Activated CD4-positive, alpha-beta T cell treated with anti-CD3 and anti-CD28 coated beads, Interleukin-2, amount 10 ng/mL, durations not matched to agents 7 days and 5 days (primary cell): ENCODE measurements at places on chromosomes 3 and 15. TPM values are rescaled to one million over a fixed set of nuclear protein-coding genes. Genes with fewer than 3 reads are reported as not detected.

AGBL1 gene
- not detected for total RNA-seq

STX19 gene
- not detected for total RNA-seq

DUOXA1 gene
- total RNA-seq = not detected

ERC2 gene
- total RNA-seq = not detected

DAPK2 gene
- total RNA-seq = 0.87 TPM

TM2D3 gene
- 54.8 TPM for total RNA-seq

HDGFL3 gene
- total RNA-seq = 25.0 TPM

QRICH1 gene
- total RNA-seq = 140 TPM

RFTN1 gene
- total RNA-seq = 57.9 TPM

CCDC191 gene
- total RNA-seq = 2.9 TPM

TMEM108 gene
- not detected for total RNA-seq

PCLAF gene
- total RNA-seq = 121 TPM

SLC22A13 gene
- 0.37 TPM for total RNA-seq

DGKG gene
- total RNA-seq = 0.04 TPM

TRH gene
- total RNA-seq = not detected

SCN5A gene
- total RNA-seq = not detected

ZCWPW2 gene
- 0.50 TPM for total RNA-seq

ELL3 gene
- total RNA-seq = 2.9 TPM

SPINK8 gene
- total RNA-seq = not detected

CLRN1 gene
- not detected for total RNA-seq

SLC27A2 gene
- total RNA-seq = 11.4 TPM

CACNA2D2 gene
- total RNA-seq = 0.60 TPM

GHSR gene
- not detected for total RNA-seq

EPHB3 gene
- total RNA-seq = 0.12 TPM

FAM107A gene
- total RNA-seq = not detected

C3orf49 gene
- total RNA-seq = not detected

CLSTN2 gene
- total RNA-seq = not detected

MYL3 gene
- not detected for total RNA-seq

SUSD5 gene
- not detected for total RNA-seq

RPL32 gene
- 2,113 TPM for total RNA-seq
